ENCODE measurements at places on chromosomes 3 and 15.

DNA sequence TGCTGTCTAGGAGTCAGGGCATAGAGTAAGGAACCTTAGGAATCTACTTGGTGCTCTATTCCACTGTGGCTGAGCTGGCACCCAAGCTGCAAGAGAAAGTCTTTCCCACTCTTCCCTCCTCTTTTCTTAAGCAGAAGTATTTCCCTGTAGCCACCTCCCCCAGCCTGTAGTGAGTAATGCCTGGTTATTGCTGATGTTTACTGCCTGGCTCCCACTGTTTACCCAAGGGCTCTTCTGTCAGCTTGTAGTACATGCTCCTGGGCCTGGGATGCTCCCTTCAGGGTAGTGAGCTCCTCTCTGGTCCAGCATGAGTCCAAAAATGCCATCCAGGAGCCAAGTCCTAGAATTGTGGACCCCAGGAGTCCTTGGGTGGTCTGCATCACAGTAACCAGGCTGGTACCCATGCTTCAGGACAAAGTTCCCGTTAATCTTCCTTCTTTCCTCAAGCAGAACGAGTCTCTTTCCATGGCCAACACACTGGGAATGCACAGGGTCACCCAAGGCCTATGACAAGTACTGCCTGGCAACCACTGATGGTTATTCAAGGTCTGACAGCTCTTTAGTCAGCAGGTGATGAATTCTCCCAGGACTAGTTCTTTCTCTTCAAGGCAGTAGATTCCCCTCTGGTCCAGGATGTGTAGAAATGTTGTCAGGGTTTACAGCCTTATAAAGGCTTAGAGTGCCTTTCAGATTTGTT is 17.6 kb downstream of the GALK2 start:
- DNase-seq = no peak

GRCh38 chr3:49787182-49787464 is 781 bp upstream of the IP6K1 start:
- DNase-seq = no peak

DNA sequence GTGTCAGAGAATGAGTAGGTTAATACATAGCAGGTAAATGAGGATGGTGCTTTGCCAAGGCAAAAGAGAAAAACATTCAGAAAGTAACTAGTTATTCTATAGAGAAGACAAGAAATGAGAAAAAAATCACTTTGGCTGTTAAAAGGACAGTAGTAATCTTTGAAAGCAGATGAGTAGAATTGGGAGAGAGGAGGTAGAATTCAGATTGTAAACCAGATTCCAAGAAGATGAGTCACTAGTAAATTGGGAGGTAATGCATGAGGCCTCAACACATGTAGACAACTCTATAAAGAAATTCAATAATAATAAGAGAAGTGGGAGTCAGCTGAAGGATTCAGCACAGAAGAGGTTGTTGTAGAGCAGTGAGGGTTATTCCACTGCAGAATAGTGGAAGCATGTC is 81.4 kb downstream of the MBNL1 start:
- DNase-seq = no peak

- no peak for DNase-seq
Observed at GRCh38 chr3:150414258-150414657, 6.2 kb downstream of the TSC22D2 start.

- DNase-seq = no peak
Observed at GRCh38 chr3:59277816-59278215, 228.0 kb upstream of the CFAP20DC start.

- DNase-seq = no peak
Observed at GRCh38 chr3:181330821-181331563, 341.5 kb upstream of the DNAJC19 start.

DNA sequence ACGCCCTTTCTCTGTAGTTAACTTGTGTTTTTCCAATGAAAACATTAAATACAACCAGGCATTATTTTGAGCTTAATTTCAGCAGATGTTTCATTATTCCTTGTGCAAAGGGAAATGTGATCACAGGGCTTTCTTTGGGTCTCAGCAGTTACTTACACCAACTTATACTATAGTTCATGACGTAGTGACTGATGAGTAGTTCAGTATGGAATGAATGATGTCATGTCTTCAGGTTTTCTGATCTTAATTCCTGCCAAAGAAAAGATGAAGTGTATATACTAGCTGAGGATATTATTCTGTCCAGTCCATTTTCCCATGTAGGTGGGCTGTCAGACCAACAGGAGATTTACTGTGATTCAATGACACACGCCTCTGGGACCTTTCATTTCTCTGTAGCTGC is 61.3 kb downstream of the MYRIP start:
- DNase-seq = no peak

GRCh38 chr15:60272623-60273022 is 125.2 kb downstream of the ANXA2 start:
- no peak for DNase-seq

DNA sequence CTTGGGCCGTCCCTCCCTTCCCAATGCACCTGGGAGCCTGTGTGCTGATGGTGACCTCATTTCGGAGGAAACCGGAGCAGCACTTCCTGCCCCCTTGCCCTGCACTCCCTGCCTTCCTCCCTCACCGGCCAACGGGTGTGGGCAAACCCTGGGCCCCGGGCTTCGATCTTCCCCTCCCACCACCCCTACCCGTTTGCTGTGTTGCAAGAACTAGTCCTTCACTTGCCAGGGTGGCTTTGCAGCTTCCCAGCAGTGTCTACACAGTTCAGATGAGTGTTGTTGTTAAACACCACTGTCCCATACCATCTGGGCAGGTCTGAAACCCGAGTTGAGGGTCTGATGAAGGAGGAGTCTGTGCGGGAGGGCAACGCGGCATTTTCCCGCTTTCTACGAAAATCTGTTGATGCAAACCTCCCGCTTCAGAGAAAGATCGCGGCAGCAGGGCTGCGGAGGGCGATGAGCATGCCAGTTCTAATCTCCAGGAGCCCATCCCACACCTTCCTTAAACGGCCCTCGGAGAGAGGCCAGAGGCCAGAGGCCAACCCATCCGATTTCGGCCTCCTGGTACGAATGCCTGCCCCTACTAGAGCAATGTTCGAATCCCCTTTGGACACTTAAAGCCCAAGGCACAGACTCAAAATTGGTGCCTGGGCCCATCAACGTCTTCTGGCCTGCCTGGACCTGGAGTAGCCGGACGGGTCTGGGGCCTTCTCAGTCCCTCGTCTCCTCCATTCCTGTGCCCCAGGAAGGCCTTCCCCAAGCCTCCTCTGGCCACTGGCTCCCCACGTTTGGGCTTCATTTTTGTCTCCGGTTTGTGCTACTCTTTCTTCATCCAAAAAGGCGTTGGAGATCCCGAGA is 35.7 kb upstream of the POLG start:
- DNase-seq = no peak

GRCh38 chr3:110758208-110758607 is 313.4 kb upstream of the NECTIN3 start:
- DNase-seq = no peak

DNA sequence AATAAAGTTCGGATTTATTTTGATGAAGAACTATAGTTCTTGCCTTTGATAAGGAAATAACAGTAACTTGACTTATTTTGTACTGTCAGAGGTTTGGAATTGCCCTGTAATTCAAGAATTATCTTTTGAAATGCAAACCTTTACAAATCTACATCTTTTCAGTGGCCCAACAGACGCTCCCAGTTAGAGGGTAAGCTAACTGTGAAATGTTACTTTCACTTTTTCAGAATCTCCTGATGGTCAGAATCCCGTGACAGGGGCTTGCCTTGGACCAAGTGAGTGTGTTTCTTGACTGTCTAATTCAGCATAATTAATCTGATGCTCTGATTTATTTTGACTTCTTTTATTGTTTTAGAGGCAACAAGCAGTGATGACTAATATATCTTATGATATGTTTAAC is 262.5 kb downstream of the PLOD2 start:
- no peak for DNase-seq

DNA sequence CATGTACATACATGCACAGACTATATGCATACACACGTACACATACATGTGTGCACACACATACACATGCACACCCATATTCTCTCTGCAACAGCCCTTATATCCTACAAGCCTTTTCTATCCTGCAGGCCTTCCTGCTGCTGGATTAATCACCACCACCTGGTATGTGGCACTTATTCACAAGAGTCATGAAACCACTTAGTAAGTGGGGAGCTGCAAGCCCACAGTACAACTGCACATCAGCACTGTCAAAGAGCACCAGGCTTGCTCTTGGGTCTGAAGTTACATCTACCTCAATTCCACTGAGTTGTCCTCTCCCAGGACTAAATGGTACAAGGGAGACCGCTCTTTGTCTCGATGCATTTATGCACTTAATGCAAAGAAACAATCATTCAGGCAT is 233.2 kb downstream of the KLF13 start:
- no peak for DNase-seq

GRCh38 chr3:65667963-65668362 is 370.8 kb downstream of the MAGI1 start:
- no peak for DNase-seq
